ENCODE measurements at places on chromosomes 2 and 18. TPM values are rescaled to one million over a fixed set of nuclear protein-coding genes. Genes with fewer than 3 reads are reported as not detected.

- DNase-seq, result no peak
These were observed 234.9 kb upstream of the RASGRP3 start for GRCh38 chr2:33241581-33241980.

GRCh38 chr2:34534341-34534740 is 935.2 kb upstream of the FAM98A start:
- no peak for DNase-seq

- DNase-seq, result no peak
These were observed 15.6 kb upstream of the ANTXR1 start for GRCh38 chr2:68997401-68997800.

DNA sequence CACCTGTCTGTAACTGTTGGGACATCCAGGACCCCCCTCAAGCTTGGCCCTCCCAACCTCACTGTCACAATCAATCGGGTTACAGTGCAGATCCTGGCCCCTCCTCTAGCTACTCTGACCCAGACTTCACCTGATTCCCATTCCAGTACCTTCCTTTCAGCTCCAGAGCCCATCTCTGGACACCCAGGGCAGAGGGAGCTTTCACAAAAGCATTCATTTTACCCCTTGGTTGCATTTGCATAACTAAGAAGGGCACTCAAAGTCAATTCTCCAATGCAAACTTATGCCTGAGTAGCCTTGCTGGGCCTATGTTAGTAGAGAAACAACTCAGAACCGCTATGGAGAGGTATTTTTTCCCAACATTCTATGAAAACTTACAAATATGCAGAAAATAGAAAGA is 7.4 kb downstream of the ZAP70 start:
- DNase-seq, result no peak

- DNase-seq, result no peak
These were observed 84.0 kb upstream of the BOD1L2 start for GRCh38 chr18:57062844-57063243.

GRCh38 chr2:38223256-38223655 is 147.3 kb upstream of the CYP1B1 start:
- no peak for DNase-seq

DNA sequence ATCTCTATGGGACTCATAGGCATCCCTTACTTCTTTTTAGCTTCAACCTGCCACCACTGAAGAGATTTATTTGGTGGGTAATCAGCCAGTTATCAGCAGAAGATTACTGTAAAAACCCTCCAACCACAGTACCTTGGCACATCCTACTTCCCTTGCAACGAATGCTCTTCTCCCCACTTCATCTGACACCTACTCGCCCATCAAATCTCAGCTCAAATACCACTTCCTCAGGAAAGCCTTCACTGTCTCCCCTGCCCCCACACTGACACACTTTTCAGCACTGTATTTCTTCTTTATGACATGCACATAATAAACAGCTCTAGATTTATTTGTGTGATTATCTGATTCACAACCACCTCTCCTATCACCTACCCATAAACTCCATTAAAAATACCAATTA is 3.1 kb downstream of the KDSR start:
- no peak for DNase-seq

DNA sequence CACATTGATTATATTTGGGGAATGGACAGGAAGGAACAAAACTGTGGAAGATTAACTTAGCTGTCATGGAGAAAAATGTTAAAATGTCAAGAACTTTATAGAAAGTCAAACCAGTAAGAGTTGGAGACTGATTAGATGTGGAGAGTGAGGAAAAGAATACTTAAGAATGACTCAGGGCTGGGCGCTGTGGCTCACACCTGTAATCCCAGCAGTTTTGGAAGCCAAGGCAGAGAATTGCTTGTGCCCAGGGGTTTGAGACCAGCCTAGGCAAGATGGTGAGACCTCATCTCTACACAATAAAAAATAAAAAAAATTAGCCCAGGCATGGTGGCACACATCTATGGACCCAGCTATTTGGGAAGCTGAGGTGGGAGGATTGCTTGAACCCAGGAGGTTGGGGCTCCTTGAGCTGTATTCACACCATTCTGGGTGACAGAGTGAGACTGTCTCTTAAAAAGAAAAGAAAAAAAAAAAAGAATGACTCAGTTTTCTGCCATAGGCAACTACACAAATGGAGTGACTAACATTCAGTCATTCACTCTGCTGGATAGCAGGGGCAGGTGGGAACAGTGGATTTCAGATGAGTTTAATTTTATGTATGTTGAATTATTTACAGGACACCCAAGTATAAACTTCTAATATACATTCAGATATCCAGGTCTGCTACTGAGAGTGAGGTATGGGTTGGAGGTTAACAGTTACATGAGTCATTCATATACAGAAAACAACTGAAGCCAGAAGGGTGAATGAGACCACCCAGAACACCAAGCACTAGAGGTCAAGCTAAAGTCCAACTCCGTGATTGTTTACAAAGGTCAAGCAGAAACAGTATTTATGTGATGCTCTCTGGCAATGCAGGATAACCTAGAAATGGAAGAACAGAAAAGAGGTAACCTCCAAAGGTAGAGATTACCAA is 33.9 kb downstream of the ORC2 start:
- DNase-seq, result no peak

DNA sequence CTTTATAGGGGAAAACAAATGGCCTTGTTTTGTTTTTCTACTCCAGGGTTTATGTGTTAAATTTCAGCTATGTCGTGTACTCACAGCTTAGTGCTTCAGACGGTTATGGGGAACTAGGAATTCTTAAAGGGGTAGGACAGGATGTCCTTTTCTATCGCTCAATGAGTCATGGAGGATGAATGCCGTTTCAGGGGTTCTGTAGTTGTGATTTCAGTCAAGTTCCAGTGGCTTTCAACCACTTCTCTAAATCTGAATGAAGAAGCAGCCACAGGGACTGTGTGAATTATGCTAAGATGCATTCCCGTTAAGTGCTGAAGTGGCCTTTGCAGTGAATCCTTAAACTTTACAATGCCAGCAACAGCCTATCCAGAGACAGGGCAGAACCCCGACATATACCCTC is 1231.7 kb upstream of the ZEB2 start:
- DNase-seq, result no peak

DNA sequence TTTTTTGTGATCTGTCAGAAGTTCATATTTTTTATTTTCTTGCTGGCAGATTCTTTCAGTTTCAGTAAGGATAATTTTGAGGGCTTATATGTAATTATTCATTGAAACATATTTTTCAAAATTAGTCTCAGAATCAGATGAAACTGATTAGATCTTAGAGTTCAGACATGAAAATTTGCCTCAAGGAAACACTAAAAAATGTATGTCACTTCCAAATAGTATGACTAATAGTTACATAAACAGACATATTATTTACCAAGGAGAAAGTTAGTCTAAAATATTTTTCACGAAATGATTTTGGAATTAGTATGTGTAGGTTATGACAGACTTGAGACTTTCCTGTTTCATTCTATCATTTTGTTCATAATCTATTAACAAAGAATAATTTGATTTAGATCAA is 628.6 kb downstream of the CCDC85A start:
- DNase-seq, result no peak

- DNase-seq, result no peak
These were observed 35.9 kb downstream of the PSD4 start for GRCh38 chr2:113209646-113210171.

DNA sequence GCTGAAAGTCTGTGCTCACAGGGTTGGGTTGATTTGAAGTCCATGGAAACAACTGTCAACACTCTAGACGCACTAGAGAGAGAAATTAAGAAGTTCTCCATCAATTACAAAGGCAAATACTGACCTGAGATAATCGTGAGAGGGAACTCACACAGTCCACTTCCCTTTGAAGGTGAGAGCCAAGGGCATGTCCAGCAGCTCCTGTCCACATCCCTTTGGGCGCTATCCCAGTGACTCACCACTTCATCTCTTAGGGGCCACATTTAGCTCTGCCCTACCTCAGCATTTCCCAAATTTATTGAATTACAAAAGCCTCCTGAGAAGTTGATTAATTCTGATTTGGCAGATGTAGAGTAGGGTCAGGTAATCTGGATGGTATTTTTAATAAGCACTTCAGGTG is 148.8 kb upstream of the MAPRE2 start:
- no peak for DNase-seq

GRCh38 chr2:137638932-137639331 is 325.3 kb upstream of the HNMT start:
- no peak for DNase-seq

- DNase-seq, result no peak
These were observed 30.4 kb downstream of the KLF7 start for GRCh38 chr2:207135340-207135739.

DNA sequence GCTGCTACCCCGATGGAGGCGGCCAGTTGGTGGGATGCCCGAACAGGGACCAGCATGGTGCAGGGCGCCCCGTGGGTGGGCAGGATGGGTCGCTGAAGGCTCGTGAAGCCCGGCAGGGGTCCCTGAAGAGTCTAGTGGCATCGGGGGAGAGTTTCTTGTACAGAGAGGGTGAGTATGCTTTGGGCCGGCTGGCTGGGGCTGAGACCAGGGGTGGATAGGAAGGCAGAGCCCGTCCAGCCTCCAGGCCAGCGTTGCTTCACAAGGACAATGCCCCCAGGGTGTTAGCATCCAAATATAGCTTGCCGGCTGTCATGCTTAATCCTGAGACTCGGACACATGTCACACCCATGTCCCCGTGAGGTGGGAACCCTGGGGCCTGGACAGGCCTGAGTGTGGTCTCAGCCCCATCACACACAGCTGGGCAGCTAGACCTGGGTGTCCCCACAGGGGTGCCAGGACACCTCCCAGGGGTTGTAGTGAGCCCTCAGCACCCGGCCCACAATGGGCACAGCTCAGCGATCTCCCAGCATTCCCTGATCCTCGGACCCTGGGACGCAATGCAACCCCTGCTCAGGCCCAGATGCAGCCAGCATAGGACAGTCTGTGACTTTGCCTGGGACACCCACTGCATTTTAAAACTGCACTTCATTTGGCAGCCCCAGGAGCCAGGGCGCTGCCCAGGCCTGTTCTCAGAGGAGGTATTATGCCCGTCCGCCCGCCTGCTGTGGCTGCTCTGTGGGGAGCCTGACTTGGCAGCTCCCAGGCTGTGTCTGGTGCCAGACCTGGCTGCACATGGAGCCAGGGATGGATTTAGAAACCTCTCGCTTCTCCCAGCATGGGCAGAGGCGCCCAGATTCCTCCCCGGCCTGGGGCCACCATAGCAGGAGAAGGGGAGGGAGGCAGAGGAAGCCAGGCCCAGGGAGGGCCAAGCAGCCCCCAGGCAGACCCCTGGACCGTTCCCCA is 36.4 kb downstream of the RAMP1 start:
- DNase-seq, result peak; percentile 82

DNA sequence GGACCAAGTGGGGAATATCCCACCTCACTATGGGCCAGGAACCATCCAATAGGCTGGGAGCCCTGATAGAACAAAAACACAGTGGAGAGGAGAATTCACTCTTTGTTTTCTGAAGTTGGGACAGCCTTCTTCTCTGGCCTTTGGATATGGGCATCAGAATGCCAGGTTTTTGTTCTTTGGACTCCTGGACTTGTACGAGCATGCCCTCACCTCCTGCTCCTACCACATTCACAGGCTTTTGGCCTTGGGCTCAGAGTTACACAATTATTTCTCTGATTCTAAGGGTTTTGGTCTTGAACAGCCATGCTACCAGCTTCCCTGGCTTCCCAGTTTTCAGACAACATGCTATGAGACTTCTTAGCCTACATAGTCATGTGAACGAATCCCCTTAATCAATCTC is 732.9 kb upstream of the VRK2 start:
- no peak for DNase-seq

GRCh38 chr2:143937723-143938350 is 582.1 kb downstream of the ZEB2 start:
- no peak for DNase-seq

DNA sequence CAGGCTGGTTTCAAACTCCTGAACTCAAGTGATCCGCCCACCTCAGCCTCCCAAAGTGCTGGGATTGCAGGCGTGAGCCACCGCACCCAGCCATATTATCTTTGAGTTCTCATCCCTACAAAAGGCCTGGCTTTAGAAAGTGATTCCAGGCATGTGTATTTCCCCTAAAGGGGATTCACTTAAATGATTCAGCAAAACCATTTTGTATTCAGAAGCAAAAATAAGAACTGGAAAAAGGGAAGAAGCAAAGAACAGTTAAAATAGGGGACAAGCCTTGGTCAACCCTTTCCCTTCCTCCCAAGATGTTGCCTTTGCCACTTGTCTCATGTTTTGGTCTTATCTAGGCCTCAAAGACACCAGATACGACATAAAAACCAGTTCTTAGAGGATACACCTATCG is 10.5 kb downstream of the TM4SF20 start:
- DNase-seq, result no peak

GRCh38 chr2:71990826-71991225 is 156.8 kb downstream of the CYP26B1 start:
- no peak for DNase-seq

GRCh38 chr2:152410165-152410597 is 75.2 kb downstream of the FMNL2 start:
- no peak for DNase-seq

DNA sequence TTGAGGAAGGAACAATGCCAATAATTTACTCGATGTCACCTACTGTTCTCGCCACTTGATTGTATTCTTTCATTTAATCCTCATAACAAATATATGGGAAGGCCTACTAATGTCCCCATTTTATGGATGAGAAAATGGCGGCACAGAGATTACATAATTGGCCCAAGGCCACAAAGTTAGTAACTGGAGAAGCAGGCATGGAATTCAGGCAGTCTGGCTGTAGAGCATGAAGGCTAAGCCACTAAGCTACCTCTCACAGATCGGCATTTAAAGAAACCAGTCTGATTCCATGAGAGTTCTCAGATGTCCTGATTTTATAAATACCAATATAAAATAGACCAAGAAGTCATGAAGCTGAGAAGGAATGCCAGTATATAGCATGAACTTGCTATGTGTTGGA is 121.8 kb upstream of the EPAS1 start:
- DNase-seq, result no peak

The SCN7A gene
- 16.5 TPM for total RNA-seq

The MPPE1 gene
- total RNA-seq, result 19.3 TPM

The DHRS9 gene
- 0.32 TPM for total RNA-seq

The INO80D gene
- total RNA-seq, result 32.8 TPM

The ATL2 gene
- total RNA-seq, result 88.7 TPM

The CCDC102B gene
- total RNA-seq, result 2.9 TPM

The MAPK4 gene
- 10.6 TPM for total RNA-seq

The GKN1 gene
- not detected for total RNA-seq

The RAD51AP2 gene
- 4.2 TPM for total RNA-seq

The HK2 gene
- total RNA-seq, result 8.7 TPM

The DGUOK gene
- total RNA-seq, result 107 TPM

The ST6GAL2 gene
- 48.3 TPM for total RNA-seq

The TTN gene
- 10.3 TPM for total RNA-seq

The ASB18 gene
- not detected for total RNA-seq

The MYOM1 gene
- 6.1 TPM for total RNA-seq

The CDKL4 gene
- total RNA-seq, result not detected

The CABLES1 gene
- 16.2 TPM for total RNA-seq
